ENCODE measurements at places on chromosomes 2 and 18.

GRCh38 chr2:164840930-164841718 lies 499 bp downstream of the COBLL1 start:
- peak; percentile 80 for DNase-seq

DNA sequence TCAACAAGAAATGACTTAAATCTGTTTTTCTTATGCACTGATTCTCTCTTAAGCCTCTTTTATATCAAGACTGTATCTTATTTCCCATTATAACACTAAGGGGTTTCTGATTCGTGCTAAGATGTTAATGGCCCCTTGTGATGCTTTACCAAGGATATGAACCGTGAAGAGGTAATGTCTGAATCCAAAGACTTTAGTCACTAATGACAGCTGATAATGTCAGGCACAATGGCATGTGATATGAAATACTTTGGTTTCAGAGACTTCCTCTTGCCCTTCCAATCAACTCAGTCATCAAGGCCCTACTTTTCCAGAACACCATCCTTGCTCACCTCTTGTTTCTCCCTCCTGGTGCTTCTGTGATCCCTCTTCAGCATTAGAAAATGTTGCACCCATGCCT lies 262.8 kb downstream of the KCNE4 start:
- no peak for DNase-seq

- DNase-seq = no peak
These were observed 413.3 kb upstream of the TRIB2 start for GRCh38 chr2:12303181-12304030.

- no peak for DNase-seq
These were observed 440.3 kb downstream of the NRXN1 start for GRCh38 chr2:50591642-50592041.

GRCh38 chr2:147538088-147538487 lies 306.7 kb upstream of the ACVR2A start:
- no peak for DNase-seq

GRCh38 chr2:29509878-29510277 lies 394.7 kb downstream of the CLIP4 start:
- no peak for DNase-seq

DNA sequence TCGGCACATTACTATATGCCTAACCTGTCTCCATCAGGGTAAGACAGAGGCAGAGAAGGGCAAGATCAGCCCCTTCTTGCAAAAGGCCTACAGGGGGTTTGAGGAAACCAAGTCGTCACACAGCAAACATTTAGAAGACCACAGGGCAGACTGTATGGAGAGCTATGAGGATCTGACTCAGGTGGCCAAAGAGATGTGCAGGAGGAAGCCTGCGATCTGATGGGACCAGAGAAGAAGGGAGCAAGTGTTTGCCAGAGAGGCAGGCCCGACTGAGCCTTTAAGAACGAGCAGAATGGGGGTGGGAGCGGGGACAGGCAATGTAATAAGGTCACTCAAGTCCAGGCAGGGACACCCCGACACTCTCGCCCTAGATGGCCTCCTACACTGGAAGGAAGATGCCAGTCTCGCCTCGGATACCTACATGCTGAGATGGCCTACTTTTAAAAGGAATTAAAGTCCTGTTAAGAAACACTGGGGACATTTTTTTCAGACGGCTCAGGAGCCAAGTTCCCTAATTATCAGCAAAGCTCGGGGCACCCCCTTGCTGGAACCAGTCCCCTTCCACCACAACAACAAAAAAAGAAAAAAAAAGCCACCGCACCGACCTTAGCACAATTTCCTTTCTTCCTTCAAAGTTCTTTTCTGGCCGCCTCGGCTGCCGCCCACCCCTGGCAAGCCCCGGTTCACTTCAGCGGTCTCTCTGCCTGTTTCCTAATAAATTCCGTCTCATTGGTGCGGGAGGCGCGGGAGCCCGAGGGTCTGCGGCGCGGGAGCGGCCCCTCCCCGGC lies 1.5 kb downstream of the SFXN5 start:
- no peak for DNase-seq

GRCh38 chr18:7754725-7755181 lies 187.6 kb downstream of the PTPRM start:
- peak; percentile 37 for DNase-seq

DNA sequence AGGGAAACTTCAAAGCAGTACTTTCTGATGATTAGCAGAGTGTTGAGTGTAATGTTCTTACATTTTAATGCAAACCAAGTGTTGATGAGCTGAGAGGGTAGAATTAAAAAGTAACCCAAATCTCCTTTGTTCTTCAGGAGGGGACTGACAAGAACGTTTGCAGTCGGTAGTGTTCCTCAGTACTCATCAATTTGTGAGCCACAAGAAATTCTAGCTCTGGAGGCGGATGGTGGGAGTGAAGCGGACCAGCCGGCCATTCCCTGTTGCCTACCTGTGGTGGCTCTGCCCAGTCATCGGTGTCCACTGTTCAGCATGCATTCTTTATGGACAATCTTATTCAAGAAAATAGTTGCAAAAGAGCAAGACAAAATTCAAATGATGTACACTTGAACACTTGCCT lies 438.6 kb upstream of the POU3F3 start:
- DNase-seq = no peak

DNA sequence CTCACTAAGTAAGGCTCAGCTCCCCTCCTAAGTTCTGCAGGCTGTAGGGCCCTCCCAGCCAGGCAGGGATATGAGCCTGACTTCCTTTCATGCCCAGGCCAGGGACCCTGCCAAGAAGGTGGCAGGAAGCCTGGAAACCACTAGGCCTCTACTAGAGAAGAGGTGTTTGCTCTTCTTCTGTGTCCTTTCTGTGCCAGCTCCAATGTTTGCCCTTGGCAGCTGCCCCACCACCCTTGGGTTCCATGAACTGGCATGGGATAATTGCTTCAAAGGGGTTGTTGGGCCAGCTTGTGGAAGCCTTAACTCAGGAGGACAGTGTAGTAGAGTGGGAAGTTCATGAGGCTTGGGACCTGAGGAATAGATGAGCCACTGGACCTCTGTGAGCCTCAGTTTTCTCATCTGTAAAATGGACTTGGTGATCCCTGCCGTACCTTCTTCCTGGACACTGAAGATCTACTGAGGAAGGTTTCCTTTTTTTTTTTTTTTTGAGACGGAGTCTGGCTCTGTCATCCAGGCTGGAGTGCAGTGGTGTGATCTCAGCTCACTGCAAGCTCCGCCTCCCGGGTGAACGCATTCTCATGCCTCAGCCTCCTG lies 3.9 kb downstream of the SLC35F6 start:
- DNase-seq = no peak

- no peak for DNase-seq
These were observed 142.2 kb upstream of the SMAD2 start for GRCh38 chr18:48072428-48073204.

- DNase-seq = peak; percentile 42
These were observed 361.4 kb downstream of the LNPK start for GRCh38 chr2:175640655-175641054.

- no peak for DNase-seq
These were observed 23.2 kb downstream of the PRKD3 start for GRCh38 chr2:37301408-37301807.

- no peak for DNase-seq
These were observed 31.2 kb downstream of the TFCP2L1 start for GRCh38 chr2:121253674-121254240.

GRCh38 chr2:68716604-68717304 lies 17.9 kb upstream of the ARHGAP25 start:
- DNase-seq = no peak

GRCh38 chr2:206800506-206801417 lies 35.4 kb downstream of the FASTKD2 start:
- peak; percentile 34 for DNase-seq

GRCh38 chr2:164662868-164663631 lies 41.8 kb upstream of the GRB14 start:
- no peak for DNase-seq

DNA sequence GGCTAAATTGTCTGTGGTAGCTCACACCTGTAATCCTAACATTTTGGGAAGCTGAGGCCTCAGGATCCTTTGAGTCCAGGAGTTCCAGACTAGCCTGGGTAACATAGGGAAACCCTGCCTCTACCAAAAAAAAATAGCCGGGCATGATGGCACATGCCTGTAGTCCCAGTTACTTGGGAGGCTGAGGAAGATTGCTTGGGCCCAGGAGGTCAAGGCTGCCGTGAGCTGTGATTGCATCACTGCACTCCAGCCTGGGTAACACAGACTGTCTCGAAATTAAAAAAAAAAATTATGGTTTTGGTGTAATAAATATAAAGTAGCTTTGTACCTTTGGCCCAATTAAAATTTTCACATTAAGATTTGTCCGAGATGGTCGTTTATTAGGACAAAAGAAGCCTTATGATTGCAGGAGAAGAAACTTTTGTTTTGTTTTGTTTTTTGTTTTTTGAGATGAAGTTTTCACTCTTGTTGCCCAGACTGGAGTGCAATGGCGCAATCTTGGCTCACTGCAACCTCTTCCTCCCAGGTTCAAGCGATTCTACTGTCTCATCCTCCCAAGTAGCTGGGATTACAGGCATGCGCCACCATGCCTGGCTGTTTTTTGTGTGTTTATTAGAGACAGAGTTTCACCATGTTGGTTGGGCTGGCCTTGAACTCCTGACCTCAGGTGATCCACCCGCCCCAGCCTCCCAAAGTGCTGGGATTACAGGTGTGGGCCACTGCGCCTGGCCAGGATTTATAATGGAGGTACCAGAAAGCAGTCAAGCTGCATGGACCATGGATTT lies 4.1 kb downstream of the MTA3 start:
- no peak for DNase-seq

DNA sequence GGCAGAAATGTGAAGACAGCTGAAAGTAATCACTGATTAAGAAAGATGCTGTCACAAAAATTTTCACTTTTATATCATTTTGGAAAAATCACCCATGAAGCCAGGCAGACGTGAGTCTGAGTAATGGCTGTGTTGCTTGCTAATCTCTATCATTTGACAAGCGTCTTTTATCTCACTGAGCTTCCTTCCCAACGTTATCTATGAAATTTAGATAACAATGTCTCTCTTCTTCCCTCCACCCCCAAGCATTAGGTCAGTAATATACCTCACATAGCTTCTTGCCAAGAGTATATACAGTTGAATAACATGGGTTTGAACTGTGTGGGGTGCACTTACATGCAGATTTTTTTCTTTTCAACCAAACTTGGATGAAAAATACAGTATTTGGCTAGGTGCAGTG lies 388.6 kb upstream of the NRXN1 start:
- DNase-seq = no peak

DNA sequence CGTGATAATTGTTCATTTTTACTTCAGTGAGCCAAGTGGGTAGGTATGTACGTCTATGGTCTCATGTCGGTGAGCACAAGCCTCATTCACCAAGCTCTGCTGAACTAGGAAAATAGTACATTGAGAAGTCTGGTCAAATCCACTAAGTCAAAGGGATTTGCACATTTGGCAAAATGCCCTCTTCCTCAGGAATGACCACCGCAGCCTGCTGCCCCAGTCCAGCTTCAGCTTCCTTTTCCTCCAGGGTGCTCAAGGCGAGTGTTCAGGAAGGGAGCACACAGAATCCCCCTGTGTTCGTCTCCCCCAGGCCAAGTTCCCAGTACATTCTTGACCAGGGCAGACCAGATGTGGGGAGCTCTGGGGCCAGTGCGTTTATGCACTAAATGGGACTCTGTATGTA lies 23.0 kb downstream of the TCF7L1 start:
- no peak for DNase-seq

DNA sequence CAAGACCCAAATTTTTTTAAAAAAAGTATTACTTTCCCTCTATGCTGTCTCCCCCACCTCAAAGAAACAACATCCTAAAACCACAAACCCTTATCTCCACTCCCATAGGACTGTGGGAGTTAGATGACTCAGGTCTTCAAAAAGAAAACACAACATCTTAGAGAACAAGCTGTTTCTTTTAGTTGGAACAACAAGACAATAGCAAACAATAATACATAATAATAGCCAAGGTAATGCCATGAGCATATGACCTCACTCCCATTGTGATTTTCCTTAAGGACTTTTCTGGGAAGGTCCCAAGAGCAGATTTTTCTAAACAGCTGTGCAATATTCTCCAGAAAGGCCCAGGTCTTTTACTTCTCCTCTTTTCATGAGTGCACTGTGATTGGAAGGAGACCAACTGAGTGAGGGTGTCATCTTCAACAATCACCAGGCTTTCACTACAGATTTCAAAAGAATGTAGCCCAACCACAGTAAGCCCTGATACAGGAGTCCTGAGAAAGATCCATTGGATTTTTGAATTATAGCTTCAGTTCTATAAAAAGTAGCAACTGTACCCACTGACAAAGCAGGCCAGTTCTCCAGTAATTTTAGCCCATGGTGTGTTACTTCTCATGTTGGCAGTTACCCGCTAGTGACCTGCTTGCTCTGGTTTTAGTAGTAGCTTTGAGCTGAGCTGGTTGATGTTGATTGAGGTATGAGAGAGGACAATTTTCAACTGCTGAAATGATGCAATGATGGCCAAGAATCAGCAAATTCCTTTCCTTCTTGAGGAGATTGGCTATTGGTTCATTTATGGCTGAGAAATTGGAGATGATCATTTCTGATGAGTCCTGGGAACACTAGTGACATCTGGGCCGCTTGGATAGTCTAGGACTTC lies 144.5 kb upstream of the TCF4 start:
- DNase-seq = no peak

DNA sequence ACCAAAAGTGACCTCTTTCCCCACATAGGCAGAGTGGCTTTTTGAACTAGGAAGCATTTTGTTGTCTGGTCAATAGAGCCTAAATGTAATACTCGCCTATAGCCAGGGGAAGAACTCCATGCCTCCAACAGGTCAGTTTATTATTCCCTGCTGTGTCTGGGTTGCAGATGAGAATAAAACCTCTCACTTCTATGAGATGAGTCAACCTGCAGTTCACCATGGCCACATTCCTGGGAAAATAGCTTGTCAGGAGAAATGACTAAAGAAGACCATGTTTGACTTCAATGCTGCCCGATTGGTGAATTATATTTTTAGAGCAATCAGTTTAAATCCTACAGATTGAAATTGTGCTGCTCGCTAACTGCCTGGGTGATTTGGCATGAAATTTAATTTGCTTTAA lies 46.7 kb upstream of the LRRTM1 start:
- no peak for DNase-seq

GRCh38 chr18:42611134-42611533 lies 504.4 kb downstream of the RIT2 start:
- no peak for DNase-seq

DNA sequence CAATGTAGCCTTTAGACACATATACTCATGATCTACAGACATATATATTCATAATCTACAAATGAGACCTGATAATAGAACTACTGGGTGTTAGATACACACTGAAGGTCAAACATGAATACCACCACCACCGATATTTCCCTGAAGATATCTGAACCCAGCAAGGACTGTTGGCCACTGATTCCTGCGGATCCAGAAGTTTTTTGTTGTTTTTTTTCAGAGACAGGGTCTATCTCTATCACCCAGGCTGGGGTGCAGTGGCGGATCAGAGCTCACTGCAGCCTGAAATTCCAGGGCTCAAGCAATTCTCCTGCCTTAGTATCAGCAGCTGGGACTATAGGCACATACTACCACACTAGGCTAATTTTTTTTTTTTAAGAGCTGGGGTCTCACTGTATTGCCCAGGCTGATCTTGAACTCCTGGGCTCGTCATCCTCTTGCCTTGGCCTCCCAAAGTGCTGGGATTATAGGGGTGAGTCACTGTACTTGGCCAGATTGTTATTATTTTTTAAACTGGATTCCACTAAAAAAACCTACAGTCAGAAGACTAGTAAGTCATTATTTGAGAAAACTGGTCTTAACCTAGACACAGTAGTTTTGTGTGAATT lies 1.8 kb downstream of the METTL5 start:
- no peak for DNase-seq

GRCh38 chr2:135144343-135144742 lies 92.3 kb downstream of the RAB3GAP1 start:
- no peak for DNase-seq

Measured in HuH-7 (cell line).